ENCODE measurements at places on chromosomes 4 and X. TPM values are rescaled to one million over a fixed set of nuclear protein-coding genes. Genes with fewer than 3 reads are reported as not detected.

DNA sequence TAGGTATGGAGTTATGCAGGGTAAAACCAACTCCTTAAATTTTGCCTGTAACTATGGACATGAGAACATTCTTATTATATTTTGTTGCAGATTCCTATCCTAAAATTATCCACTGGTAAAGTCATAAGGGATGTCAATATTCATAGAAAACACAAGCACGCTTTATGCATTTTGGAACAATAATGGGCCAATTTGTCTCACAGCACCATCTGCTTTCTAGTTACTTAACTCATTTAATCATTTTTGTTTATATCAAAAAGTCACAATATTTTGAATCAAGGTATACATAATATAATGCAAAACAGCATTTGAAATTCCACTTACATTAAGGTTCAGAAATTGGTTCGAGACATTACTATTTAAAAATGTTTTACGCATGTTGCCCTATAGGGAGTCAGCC lies 203.0 kb downstream of the GABRG1 start:
- no peaks in the 10 kb centered on the region for H3K27me3 ChIP-seq
- H3K36me3 ChIP-seq = no peaks in the 10 kb centered on the region
- H3K27ac ChIP-seq = no peak overlapping the region
- H3K4me1 ChIP-seq = no peaks in the 10 kb centered on the region
- no peak for DNase-seq
- H3K4me3 ChIP-seq = no peak overlapping the region

Gene PIGA
- 2.2 TPM for total RNA-seq

DNA sequence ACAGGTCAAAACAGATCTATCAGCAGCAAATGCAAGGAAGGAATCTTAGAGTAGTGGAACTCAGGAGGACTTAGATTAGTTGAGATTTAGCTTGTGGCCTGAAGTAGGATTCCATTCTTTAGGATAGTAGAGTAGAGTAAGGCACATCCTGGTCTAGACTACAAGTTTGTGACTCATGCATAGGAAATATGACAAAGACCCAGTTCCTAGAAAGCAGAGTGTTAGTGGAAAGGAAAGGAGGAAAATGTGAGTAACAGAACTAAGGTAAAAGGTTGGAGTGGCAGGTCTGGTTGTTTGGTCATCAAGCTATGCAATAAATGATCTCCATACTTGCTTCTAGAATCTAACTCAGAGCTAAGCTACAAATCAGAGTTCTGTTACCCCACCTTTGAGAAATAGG lies 595.0 kb downstream of the ACTRT1 start:
- no peaks in the 10 kb centered on the region for H3K36me3 ChIP-seq
- no peaks in the 10 kb centered on the region for H3K4me1 ChIP-seq
- no peak overlapping the region for H3K27ac ChIP-seq
- H3K4me3 ChIP-seq = no peak overlapping the region

Gene CXCL1
- total RNA-seq = 2.7 TPM

Gene MYOZ2
- 30.6 TPM for total RNA-seq

DNA sequence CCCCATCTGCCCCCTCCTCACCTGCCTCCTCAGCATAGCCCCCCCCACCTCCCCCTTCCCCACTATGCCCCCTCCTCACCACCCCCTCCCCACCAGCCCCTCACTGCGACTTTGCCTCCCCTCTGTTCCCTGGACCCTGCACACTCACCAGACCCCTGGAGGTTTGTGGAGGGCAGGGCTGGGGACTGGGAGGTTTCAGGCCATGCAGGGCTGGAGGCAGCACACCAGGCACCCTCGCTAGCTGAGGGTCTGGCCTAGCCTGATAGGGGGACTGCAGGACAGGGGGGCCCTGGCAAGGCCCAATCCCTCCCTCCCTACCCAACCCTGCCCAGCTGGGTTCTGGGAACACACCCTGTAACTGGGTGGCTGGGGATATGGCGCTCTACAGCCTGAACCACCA lies 28.0 kb downstream of the TACC3 start:
- no peak overlapping the region for H3K27ac ChIP-seq
- no peaks in the 10 kb centered on the region for H3K36me3 ChIP-seq
- no peak overlapping the region for H3K4me3 ChIP-seq
- no peaks in the 10 kb centered on the region for H3K27me3 ChIP-seq

DNA sequence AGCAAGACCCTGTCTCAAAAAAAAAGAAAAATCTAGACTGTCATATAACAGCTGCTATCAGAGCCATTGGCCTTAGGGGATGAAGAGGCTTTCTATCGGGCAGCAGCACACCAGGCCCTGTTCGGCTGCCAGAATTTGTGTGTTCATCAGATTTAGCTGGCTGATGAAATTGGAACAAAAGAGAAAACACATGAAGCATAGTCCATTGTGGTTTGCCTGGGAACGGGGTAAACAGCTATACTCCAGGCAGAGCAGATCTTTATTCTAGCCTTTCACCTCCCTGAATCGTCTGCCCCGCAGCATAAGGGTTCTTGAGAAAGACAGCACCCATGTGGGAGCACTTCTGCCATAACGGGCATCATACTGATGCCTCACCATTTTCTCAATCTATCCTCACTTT lies 11.6 kb downstream of the TKTL1 start:
- H3K4me1 ChIP-seq = no peaks in the 10 kb centered on the region
- H3K27ac ChIP-seq = no peak overlapping the region
- H3K27me3 ChIP-seq = no peaks in the 10 kb centered on the region
- H3K36me3 ChIP-seq = no peaks in the 10 kb centered on the region
- no peak overlapping the region for H3K4me3 ChIP-seq
- no peak for DNase-seq

Gene MTNR1A
- total RNA-seq = not detected

Gene PPA2
- total RNA-seq = 48.1 TPM

Gene CC2D2A
- total RNA-seq = 4.0 TPM

Gene TBC1D8B
- 4.8 TPM for total RNA-seq

Gene F8A2
- not detected for total RNA-seq

Measured in gastrocnemius medialis (tissue), 4 donors.